Activated CD4-positive, alpha-beta T cell treated with anti-CD3 and anti-CD28 coated beads, Interleukin-2, amount 10 ng/mL, durations not matched to agents 24 days and 14 days (primary cell): ENCODE measurements at places on chromosomes 13 and 19. TPM values are rescaled to one million over a fixed set of nuclear protein-coding genes. Genes with fewer than 3 reads are reported as not detected.

ONECUT3 gene
- not detected in 2 replicates for total RNA-seq

PABPC3 gene
- total RNA-seq = 0.43 and 0.54 TPM in 2 replicates

CYSLTR2 gene
- total RNA-seq = 0.90 and 1.1 TPM in 2 replicates

DNA sequence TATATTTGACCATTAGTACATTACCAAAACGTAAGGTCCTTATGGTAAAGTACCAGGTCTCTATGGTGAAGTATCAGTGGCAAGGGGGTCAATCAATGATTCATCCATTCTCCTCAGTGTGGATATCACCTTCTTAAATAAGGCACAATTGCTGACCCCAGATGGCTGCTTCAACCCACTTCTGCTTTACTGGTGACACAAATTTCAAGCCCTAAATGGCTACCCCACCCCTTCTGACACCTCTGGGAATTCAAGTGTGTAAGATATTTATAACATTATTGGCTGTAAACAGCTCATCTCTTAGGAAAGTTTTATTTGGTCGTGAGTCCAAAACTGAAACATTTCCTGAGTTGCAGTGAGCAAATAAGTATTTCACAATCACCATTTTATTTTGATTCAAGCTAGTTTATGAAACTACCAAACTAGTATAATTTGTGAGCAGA lies 7.9 kb upstream of the WBP4 start:
- peaks cover 47% of the 10 kb centered on the region for H3K4me1 ChIP-seq
- no peak for DNase-seq
- no peaks in the 10 kb centered on the region for H3K27me3 ChIP-seq
- no peak overlapping the region for H3K27ac ChIP-seq
- no peak overlapping the region for H3K4me3 ChIP-seq

DNA sequence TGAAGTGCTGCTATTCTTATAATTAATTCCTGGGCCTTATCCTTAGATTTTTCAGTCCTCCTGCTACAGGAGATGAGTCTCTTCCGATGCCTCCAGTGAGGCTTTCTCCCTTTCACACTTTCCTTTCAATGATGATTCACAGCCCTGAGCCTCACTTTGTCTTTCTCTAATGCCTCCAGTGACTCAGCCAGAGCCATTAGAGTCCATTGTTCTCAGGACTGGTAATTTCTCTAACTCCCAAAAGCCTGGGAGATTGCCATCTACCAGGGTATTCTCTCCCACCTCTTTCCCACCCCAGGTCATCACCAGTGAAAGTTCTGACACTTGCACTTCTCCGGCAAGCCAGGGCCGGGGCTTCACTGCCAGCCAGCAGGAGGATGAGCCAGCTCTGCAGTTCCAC lies 49.6 kb upstream of the ARGLU1 start:
- no peak for DNase-seq
- no peak overlapping the region for H3K27ac ChIP-seq
- no peaks in the 10 kb centered on the region for H3K36me3 ChIP-seq
- peaks cover 27% of the 10 kb centered on the region for H3K27me3 ChIP-seq
- H3K4me3 ChIP-seq = no peak overlapping the region
